ENCODE measurements at places on chromosomes 11 and 22.

DNA sequence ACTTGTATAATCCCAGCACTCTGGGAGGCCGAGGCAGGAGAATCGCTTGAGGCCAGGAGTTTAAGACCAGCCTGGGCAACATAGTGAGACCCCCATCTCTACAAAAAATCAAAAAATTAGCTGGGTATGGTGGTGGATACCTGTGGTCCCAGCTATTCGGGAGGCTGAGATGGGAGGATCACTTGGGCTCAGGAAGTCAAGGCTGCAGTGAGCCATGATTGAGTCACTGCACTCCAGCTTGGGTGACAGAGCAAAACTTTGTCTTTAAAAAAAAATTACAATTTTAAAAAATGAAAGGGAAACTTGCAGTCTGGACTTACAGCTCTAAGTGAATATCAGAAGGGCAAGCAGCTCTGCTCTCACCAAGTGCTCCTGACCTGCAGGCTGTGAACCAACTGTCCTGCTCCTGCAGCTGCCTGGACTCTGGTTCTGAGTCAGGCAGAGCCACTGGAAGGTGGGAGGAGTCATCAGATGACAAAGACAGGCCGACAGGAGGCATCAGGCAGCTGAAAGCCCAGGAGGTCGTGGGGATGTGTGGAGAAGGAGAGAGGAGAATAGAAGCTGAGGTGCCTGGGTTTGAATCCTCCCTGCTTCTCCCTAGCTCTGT, 9.6 kb downstream of the SMTNL1 start:
- DNase-seq = no peak

DNA sequence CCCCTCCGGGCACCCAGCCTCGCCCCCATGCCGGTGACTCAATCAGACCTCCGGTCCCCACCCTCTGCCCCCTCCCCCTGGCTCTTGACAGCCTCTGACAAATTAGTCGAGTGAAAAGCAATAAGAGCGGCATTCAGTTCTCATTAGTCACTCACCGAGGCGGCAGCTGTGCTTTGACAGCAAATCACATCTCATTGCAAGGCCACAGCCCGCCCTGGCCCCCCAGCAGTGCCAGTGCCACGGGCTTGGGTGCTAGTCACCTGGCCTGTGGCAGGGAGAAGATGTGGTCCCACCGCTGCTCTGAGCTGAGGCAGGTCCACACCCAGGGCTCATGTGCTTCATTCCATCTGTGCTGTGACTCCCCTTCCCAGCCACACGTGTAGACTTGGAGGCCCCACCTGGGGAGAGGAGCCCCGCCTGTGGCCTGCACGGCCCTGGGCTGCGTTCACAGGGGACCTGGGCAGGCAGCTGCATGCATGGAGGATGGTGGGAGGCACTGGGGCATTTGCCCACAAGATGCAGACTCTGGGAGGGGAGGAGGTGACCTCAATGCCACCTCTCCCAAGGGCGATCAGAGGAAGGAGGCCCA, 7.4 kb upstream of the TH start:
- peak; percentile 56 for DNase-seq

DNA sequence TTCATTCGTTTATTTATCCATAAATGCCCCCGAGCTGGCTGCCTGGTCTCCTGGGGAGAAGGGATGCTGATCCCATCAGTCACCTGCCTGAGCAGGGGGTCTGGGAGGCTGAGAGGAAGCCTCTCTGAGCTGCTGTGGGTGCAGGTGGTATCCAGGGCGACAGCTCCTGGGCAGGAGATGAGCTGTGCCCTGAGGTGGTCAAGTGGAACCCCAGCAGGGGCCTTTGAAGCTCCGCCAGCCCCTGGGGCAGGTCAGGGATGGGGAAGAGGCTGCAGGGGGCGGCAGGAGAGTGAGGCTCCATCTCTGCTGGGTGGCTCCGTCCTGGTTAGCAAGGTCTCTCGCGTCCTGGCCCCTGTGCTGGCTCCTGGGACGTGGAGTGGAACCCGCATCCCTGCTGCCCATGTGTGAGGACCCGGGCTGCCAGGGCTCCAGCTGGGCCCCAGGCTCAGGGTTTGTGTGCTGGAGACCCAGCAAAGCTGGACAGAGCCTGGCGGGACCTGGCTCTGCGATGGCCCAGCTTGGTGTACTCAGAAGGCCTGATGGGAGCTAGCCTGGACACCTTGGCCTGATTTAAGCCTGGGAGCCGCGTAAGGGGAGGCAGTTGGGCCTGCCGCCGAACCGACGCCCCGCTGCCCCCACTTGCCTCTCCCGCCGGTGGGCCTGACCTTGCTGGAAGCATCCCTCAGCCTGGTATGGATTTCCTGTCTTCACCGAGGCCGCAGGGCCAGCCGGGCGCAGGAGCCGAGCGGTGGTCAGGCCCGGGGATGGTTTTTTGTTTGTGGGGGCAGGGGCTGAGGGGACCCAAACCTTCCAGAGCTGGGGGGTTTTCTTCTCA, 44.5 kb downstream of the RTN4R start:
- DNase-seq = no peak

DNA sequence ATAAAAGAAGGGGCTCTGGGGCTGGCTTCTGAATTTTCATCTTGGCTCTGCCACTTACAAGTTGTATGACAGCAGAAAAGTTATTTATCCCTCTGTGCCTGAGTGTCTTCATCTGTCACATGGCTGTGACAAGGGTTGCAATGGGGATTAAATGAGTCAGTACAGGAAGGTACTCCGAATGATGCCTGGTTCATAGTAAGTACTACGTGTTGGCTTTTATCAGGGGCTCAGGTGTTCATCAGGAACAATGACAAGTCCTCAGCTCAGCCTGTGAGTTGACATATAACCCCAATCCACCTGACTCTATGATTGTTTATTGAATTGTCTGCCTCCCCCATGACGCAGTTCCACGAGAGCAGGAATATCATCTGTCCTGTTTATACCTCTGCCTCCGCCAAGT, 45.7 kb downstream of the PAMR1 start:
- DNase-seq = no peak

DNA sequence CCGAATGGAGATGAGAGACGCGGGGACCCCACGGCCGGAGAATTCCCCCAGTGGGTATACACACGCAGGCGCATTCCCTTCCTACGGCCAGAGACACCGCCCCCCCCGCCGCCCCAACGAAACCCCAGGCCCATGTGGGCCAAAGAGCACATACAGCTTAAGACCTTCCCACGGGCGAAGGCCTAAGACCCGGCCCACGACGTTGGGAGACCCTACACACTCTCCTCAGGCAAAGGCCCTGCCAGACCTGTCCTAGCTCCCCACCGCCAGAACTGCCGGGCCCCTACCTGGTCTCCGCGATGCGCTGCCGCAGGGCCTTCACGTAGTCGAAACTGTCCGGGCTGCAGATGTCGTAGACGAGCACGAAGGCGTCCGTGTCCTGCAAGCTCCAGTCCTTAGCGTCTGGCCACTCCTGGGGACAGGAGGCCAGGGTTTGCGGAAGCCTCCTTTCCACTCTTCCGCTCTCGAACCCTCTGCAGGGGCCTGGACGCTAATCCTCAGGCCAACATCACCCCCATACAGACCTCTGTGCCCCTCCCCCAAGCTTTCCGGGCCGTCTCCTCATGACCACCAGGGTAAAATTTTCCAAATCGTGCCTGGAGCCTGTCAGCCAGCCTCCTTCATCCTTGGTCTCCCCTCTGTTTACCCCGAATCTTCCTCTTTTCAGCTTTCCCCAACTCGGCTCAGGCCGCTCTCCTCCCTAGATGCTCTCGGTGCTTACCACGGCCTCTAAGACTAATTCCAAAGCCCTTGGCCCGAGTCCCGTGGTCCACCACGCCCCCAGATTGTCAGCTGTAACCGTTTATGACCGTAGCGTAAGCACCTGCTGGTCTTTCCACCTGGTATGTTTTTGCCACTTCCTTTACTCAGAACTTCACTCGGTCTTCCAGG, 1.7 kb downstream of the RASL10A start:
- no peak for DNase-seq

DNA sequence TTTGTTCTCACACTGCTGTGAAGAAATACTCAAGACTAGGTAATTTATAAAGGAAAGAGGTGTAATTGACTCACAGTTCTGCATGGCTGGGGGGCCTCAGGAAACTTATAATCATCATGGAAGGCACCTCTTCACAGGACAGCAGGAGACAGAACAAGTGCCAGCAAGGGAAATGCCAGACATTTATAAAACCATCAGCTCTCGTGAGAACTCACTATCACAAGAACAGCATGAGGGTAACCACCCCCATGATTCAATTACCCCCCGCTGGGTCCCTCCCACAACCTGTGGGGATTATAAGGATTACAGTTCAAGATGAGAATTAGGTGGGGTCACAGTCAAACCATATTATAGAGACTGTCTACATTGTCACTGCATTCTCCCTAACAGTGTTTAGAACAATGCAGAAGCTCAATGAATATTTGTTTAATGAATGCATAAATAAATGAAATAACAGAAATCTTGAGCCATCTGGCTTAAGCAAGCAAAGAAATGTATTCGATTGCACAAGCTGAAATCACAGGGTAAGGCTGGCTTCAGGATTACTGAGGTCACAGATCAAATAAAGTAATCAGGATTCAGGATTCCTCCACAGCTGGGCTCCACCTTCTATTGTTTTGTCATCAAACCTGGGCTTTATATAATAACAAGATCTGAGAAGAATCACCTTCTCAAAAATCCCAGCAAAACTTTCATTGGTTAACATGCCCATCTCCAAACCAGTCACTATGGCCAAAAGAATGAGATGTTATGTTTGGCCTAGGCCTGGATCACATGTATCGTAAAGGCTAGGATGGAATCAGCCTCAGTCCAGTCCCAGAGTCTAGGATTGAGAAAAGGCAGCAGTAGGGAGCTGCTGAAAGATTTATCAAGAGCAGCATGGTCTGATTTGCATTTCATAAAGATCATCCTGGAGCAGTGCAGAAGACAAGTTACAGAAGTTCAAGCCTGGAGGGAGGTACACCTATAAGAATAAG, 137.8 kb upstream of the UBASH3B start:
- no peak for DNase-seq

DNA sequence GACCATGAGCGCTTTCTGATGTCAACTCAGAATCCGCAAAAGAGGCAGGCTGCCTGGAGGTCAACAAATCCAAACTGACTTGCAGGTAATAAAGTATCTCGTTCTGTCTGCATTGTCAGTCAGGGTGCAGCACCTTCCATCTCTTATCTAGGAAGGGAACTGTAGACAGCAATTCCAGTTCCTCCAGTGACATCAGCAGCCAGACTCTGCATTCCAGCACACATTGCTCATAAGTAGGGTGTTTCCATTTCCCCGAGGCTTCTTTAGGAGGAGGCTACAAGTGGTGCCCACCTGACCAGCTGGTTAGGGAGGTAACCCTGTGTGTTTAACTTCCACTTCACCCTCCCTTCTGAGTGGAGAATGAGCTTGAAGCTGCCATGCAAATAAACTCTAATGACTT, 53.3 kb downstream of the NTM start:
- no peak for DNase-seq

DNA sequence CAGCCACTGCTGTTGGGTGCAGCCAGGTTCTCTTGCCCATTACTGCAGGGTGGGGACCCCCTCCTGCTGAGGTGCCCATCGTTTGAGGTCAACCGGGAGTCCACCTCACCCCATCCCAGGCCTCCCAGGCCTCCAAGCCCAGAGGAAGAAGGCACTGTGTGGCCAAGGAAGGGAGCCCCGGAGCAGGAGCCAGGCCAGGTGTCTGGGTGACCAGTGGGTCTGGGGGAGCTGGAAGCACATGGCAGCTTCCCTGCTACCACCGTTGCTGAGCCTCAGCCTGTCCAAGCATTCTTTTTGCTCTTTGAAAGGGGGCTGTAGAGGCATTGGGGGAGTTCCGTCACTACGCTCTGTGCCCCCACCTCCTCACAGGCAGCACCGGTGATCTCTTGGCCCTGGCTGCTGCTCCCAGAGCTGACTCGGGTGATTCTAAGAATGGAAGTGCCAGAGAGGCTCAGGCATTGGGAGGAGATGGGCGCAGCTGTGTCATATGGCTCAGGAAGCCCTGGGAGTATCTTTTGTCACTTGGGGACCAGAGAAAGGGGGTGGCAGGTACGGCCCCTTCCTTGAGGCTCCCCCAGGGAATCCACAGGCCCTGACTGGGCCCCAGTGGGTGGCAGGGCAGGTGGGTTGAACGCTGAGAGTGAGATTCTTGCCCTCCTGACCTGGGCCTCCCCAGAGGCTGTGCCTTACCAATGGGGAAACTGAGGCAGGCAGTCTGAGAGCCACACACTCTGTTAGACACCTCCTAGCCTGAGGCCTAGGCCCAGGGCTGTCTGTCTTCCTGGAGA, 1.9 kb downstream of the SEPTIN5 start:
- DNase-seq = no peak

- no peak for DNase-seq
Measured at GRCh38 chr11:24357620-24358410, 139.0 kb upstream of the LUZP2 start.

DNA sequence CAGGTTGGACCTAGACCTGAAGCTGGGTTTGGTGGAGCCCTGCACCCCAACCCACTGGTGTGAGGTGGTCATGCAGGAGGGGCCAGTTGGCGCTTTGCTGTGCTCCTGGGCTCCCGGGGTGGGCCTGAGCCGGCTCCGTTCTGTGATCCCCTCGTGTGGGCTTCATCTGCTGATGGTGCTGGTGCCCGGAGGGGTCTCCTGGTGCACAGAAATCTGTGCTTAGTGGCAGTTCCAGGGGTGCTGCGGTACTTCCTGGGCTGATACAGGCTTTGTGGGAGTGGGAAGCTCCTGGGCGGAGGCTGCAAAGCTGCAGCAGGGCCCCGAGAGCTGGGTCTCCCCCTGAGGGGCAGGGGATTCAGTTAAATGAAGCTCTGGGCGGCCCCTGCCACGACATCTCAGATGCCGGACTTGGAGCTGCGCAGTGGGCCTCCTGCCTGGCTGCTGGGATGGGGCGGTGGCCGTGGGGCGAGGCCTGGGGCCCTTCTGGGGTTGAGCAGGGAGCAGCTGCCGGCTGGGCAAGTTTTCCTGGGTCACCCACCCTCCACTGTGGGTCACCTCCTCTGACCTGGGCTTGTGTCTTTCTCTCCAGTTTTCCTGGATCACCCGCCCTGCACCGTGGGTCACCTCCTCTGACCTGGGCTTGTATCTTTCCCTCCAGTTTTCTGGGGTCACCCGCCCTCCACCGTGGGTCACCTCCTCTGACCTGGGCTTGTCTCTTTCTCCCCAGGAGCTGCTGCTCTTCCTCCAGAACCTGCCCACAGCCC, 410.5 kb downstream of the TBC1D22A start:
- DNase-seq = no peak

- DNase-seq = no peak
Measured at GRCh38 chr11:130465263-130465662, 16.8 kb downstream of the ADAMTS15 start.

DNA sequence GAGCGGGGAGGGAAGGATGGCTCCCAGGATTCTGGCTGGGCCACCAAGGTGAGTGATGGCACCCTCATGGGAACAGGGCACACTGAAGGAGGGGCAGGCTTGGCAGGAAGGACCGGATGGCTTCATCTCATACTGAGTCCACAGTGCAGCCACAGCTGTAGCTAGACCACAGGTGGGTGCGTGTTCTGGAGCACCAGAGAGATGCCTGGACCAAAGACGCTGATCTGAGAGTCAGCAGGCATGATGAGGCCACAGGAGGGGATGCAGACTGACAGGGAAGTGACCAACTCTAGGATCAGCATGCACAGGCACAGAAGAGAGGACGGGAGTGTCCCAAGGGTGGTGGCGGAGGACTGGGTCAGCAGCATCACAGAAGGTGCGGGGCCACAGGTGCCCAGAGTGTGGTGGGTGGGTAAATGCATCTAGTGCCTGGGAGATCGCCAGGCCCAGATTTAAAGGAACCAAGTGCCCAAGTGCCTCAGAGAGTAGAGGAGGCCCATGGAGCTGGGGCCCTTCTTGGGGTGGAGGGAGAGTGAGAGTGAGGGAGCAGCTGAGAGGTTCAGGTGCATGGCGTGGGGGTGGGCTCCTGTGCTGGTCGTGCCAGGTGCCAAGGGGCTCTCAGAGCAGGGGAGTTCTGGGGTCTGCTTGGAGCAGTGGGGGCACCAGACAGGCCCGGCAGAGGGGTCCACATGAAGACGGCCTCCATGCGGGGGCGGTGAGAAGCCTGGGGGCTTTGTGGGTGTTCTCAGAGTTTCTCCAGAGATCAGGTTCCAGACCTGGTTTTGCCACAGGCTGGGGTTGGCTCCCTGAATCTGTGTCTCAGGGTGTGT, 113.7 kb downstream of the CEP164 start:
- DNase-seq = no peak

All from nucleus accumbens (tissue), 56 donors.